ENCODE measurements at places on chromosomes 11 and 22.

GRCh38 chr11:35313066-35313759, 106.1 kb downstream of the SLC1A2 start:
- no peak for DNase-seq

DNA sequence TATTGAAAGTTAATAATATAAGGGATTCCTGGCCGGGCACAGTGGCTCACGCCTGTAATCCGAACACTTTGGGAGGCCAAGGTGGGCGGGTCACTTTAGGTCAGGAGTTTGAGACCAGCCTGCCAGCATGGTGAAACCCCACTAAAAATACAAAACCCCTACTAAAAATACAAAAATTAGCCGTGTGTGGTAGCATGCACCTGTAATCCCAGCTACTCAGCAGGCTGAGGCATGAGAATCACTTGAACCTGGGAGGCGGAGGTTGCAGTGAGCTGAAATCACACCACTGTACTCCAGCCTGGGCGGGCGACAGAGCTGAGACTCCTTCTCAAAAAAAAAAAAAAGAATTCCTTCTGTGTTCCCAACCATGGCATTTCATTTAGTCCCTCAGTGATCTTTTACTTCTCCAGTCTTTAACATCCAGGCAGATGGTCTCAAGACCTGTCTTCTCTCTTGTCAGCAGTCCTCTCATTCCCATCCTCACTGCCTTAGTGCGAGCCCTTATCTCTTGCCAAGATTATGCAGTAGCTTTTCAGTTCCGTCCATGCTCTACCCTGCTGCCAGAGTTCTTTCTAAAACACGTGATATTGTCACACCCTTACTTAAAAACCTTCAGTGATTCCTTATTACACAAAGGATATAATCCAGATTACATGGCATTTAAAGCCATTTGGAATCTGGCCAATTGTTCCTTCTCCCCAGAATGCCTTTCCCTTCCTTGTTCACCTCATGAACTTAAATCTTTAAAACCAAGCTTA, 17.9 kb downstream of the RTN3 start:
- no peak for DNase-seq

GRCh38 chr11:65636108-65637031, 1.5 kb upstream of the SIPA1 start:
- no peak for DNase-seq

DNA sequence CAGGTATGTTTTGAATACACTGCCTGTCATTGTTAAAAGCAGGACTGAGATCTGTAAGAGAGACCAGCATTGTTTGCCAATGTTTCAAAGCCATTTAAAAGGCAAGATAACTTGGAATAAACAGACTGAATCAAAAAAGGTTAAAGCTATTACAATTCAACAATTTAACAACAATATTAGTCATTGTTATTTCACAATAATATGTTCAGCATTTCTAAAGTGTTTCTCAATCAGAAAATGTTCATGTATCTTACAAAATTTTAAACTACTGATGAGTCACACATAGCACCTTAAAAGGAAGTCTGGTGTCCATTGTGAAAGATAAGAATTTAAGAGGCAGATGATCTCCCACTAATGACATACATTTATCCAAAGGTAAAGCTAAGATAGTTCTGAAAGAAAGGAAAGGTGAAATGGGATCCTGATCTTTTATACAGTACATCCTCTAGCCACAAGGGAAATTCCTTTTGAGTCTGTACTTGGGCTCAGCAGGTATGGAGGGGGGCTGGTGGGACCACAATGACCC, 79.7 kb downstream of the MAML2 start:
- DNase-seq, result no peak

GRCh38 chr11:44564166-44564565, 1.3 kb upstream of the CD82 start:
- DNase-seq, result no peak

DNA sequence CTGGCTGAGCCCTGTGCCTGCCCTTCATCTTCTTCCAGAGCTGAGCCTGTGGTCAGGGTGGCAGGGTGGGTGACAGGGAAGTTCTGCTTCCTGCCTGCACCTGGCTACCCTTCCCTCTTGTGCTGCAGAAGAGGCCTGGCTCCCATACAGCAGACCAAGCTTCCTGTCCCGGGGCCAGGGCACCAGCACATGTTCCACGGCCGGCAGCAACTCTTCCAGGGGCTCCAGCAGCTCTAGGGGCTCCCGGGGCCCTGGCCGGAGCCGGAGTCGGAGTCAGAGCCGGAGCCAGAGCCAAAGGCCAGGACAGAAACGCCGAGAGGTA, 15.0 kb downstream of the ROBO3 start:
- no peak for DNase-seq

DNA sequence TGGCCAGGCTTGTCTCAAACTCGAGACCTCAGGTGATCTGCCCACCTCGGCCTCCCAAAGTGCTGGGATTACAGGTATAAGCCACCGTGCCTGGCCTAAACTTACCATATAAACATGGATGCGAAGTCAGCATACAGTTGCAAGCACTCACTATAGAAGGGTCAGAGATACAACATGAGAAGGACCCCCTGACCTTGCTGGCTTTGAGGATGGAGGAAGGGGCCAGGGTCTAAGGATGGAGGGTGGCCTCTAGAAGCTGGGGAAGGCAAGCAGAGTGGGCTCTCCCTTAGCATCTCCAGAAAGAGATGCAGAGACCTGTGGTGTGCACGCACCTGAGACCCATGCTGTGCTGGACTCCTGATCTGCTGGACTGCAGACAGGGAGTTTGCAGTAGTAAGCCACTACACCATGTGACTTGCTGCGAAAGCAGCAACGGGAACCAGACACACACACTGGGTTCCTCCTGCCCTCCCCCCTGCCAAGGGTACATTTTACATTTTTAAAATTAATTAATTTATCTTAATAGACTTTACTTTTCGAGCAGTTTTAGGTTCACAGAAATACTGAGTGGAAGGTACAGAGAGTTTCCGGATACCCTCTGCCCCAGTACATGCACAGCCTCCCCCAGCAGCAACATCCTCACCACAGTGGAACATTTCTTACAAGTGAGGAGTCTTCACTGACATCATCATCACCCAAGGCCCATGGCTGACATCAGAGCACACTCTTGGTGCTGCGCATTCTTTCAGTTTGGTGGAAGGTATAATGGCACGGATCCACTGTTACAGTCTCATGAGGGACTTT, 170.1 kb upstream of the B3GAT1 start:
- DNase-seq, result no peak

- DNase-seq, result no peak
These were observed 216.3 kb upstream of the TBCEL start for GRCh38 chr11:120807414-120808150.

DNA sequence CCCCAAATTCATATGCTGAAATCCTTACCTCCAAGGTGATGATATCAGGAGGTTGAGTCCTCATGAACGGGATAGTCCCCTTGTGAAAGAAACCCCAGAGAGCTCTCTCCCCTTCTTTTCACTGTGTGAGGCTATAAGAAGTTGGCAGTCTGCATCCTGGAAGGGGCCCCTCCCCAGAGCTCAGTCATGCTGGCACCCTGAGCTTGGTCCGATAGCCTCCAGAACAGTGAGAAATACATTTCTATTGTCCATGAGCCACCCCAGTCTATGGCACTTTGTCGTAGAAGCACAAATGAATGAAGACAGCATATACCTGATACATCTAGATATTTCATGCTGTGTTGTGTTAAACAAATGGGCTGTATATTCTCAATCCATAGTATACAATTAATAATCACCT, 81.1 kb upstream of the CRTAM start:
- no peak for DNase-seq

GRCh38 chr22:38049812-38050619, 7.2 kb upstream of the PICK1 start:
- DNase-seq, result no peak

GRCh38 chr11:702462-703461, 3.3 kb upstream of the EPS8L2 start:
- no peak for DNase-seq

DNA sequence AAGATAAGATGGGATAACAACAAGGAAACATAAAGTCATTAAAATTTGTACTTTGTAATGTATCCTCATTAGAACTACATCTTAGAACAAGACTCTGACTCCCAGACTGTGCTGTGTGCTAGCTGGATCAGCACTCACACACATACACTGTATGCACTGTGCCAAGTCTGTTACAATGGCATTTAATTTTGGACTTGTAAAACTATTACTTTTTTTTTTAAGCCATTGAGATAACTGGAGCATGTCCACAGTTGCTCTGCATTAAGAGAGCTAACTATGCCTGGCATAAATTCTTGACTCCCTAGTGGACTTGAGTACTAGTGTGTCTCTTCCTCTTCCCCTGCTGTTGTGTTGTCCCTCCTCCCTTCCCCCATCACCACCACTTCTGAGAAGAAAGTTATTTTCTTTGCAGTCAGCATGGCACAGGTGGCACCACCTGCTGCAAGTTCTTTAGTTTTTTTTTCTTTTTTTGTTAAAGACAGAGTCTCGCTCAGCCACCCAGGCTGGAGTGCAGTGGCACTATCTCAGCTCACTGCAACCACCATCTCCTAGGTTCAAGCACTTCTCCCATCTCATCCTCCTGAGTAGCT, 268.6 kb downstream of the TMEM135 start:
- DNase-seq, result no peak

GRCh38 chr11:11620173-11620920, 1.5 kb downstream of the GALNT18 start:
- DNase-seq, result no peak

GRCh38 chr11:130549393-130549999, 101.1 kb downstream of the ADAMTS15 start:
- no peak for DNase-seq

GRCh38 chr22:48662476-48663135, 1165.1 kb downstream of the BRD1 start:
- no peak for DNase-seq

GRCh38 chr11:70307176-70307575, 36.7 kb downstream of the PPFIA1 start:
- DNase-seq, result no peak

DNA sequence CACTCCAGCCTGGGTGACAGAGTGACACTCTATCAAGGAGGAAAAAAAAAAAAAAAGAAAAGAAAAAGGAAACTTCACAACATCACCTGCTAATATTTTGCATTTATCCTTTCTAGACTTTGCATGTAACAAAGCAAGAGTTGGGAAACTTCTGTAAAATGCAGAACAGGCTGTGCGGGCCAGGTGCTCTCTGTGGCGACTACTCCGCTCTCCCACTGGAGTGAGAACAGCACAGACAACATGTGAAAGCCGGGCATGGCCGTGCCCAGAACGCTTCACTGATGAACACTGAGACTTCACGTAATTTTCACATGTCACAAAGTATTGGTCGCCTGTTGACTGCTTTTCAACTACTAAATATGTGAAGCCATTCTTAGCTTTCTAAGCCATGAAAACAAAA, 15.5 kb upstream of the TESMIN start:
- DNase-seq, result no peak

DNA sequence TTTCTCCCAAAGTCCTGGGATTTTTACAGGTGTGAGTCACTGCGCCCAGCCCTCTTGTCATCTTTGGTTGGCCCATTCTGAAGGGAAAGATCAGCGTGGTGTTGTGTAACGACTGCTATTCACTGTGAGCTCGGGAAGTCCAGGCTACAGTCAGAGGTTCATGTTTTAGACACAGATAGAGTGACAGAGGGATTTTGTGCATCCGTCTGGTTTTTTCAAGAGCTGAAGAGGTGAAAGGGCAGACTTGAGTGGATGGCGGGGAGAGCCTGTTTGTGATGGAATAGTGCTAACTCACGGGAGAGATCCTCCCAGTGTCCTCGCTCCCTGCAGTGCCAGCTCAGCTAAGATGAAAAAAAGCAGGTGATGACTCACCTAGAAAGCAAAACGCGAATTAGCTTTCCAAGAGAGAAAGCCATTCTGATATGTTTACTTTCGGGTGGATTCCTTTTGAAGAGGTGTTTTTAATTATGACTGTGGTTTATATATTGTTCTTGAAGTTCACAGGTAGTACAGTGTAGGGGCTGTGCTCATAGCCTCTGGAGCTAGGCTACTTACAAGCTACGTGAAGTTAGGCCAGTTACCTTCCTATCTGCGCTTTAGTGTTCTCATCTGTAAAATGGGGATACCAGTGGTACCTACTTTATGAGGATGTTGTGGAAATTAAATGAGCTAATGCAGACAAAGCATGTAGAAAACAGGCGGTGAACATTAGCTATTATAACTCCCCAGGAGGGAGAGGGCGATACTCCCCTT, 67.2 kb downstream of the C11orf91 start:
- no peak for DNase-seq

DNA sequence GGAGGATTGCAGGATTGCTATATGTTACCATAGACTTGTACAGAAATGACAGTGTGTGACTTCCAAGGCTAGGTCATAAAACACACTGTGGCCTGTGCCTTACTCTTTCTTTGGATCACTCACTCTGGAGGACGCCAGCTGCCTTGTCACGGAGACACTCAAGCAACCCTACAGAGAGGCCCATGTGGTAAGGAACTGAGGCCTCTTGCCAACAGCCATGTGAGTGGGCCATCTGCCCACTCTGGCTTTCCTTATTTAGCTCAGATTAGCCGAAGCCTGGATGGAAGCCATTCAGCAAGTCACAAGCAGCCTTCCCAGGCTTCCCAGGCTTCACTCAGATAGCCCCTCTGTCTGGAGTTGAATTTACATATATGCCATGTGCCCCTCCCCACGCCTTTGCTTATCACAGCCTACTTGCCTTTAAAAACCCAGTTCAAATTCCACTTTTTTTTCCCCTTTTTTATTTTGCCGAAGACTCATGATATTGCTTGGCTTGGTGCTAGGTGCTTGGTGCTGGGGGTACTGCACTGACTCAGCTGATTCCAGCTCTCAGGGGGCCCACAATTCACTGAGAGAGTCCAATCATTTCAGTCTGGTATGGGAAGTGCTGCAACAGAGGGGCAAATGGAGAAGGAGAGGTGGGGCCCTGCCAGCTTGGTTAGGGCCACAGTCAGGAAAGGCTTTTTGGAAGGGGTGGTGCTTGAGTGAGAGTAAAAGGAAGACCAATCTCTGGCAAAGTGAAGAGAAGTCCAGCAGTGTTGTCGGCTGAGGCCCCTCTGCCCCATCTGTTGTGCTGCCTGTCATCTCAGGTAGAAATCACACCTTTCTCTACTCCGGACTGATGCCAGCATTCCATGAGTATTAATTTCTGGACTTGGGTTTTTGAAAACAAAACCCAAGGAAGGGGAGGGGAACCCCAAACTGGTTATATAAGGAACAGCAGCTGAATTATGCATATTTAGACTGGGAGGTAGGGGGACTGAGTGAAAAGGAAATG, 14.5 kb upstream of the P4HA3 start:
- no peak for DNase-seq

GRCh38 chr11:20066783-20067156, 93.5 kb downstream of the DBX1 start:
- DNase-seq, result no peak

DNA sequence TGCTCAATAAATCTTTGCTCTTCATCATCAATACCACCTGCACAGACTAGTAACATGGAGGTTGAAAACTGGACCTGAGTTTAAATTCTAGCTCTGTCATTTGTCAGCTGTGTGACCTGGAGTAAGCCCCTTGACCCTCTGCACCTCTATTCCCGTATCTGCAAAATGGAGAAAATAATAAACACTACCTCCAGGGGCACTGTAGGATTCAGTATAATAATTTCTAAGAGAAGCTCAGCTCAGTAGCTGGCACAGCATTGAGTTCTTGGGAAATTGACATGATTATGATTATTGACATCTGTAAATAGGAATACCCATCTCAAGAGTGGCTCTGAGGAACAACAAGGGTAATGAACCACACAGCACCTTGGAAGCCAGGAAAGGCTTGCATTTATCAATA, 78.4 kb downstream of the MN1 start:
- DNase-seq, result no peak

All from effector CD8-positive, alpha-beta T cell (primary cell).